Nephron progenitor cell (in vitro differentiated cells): ENCODE measurements at places on chromosomes 1 and 21.

DNA sequence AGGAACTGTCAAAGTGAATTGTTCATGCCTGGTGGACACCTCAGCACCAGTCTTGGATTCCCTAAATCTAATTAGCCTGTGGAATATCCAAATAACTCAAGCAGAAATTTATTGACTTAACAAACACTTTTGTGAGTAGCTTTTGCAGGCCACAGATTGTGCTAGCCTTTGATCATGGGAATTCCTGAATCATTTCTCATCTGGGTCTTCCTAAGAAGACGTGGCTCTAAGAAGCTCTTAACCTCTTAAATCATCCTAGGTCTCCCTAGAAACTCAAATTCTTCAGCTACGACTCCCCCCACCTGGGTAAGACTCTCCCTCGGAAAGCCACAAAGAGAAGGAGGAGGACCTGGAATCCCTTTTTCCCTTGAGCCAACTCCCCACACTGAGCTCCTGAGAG, 53.8 kb upstream of the PSEN2 start:
- H3K4me1 ChIP-seq: peaks cover 32% of the 10 kb centered on the region
- DNase-seq: no peak

DNA sequence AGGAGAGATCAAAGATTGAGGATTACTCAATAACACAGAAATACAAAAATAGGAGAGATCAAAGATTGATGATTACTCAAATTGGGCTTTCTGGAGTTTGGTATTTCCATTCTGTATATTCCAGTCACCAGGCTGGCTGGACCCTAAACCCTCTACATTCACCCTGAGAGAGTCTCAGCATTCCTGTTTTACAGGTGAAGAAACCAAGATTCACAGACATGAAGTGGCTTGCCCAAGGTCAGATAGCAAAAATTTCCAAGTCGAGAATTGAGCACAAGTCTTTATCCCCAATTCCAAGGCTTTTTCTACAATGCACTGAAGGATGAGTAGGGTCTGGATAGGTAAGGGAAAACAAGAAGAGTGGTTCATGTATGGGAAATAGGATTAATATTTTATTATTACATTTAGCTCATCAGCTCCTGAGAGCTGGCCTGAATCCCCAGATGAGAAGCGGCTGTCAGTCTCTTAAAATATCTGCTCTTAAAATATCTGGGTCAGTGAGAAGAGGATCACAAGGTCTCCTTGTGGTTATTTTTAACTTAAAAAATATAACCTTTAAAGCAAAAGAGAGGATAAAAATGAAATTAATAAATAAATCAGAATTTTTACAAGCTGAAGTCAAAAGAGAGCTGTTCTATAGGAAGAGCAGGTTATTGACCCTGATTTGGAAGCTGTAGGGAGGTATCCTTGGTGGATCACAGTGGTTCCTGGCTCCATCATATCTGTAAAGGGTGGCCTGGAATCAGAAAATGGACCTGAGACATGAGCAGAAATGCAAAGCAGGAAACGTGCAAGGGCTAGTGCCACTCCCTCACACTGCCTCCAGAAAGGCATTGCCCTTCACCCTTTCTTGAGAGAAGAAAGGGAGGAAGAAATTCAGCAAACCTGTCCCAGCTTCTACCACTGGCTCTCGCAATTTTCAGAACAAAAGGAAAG, 29.1 kb upstream of the SEC16B start:
- no peak overlapping the region for H3K27ac ChIP-seq
- H3K4me3 ChIP-seq: no peak overlapping the region
- H3K4me1 ChIP-seq: no peaks in the 10 kb centered on the region
- no peak for DNase-seq
- no peaks in the 10 kb centered on the region for H3K36me3 ChIP-seq
- peaks cover 9% of the 10 kb centered on the region for H3K27me3 ChIP-seq

- H3K4me3 ChIP-seq: no peak overlapping the region
- H3K27me3 ChIP-seq: peaks cover 3% of the 10 kb centered on the region
- H3K27ac ChIP-seq: no peak overlapping the region
- H3K4me1 ChIP-seq: no peaks in the 10 kb centered on the region
Measured at GRCh38 chr21:37792046-37792445, 124.2 kb downstream of the KCNJ6 start.

- no peak overlapping the region for H3K27ac ChIP-seq
- peaks cover 7% of the 10 kb centered on the region for H3K4me1 ChIP-seq
- DNase-seq: no peak
Measured at GRCh38 chr1:109716570-109717090, 4.6 kb downstream of the GSTM5 start.

- no peak overlapping the region for H3K4me3 ChIP-seq
- H3K36me3 ChIP-seq: no peaks in the 10 kb centered on the region
- peaks cover 17% of the 10 kb centered on the region for H3K27me3 ChIP-seq
- peaks cover 9% of the 10 kb centered on the region for H3K4me1 ChIP-seq
- no peak overlapping the region for H3K27ac ChIP-seq
Measured at GRCh38 chr1:53361541-53361961, 33.7 kb upstream of the LRP8 start.

- peaks cover 39% of the 10 kb centered on the region for H3K36me3 ChIP-seq
- no peak overlapping the region for H3K4me3 ChIP-seq
- no peaks in the 10 kb centered on the region for H3K27me3 ChIP-seq
- DNase-seq: no peak
Measured at GRCh38 chr1:20947409-20947808, 160.3 kb upstream of the HP1BP3 start.

DNA sequence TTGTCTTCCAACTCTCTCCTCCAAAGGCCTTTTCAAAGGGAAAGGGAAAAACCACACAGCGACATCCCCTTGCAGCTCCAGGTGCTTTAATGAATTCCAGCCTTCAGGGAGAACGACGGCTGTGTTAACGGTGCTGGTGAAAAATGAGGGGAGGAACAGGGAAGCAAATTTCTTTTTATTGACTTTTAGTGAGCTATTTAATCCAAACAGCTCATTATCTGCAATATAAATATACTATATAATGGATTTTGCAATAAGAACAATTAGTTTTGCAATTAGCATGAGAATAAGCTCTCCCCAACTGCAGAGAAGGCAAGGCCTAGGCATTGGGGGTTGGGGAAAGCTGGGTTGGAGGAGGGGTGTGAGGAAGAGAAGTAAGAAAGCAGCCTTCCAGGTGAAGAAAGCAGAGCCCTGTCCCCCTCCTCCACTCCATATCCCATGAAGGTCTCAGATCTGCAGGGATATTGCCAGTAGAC, 159.0 kb upstream of the ZC3H12A start:
- H3K27ac ChIP-seq: no peak overlapping the region
- H3K36me3 ChIP-seq: no peaks in the 10 kb centered on the region
- H3K4me3 ChIP-seq: no peak overlapping the region
- H3K27me3 ChIP-seq: peaks cover 69% of the 10 kb centered on the region
- H3K4me1 ChIP-seq: peaks cover 69% of the 10 kb centered on the region

- peak overlapping the region; percentile 96 for H3K27ac ChIP-seq
Measured at GRCh38 chr21:36749935-36750575, 51.1 kb downstream of the SIM2 start.

GRCh38 chr1:96978901-96979300, 257.3 kb downstream of the PTBP2 start:
- no peak overlapping the region for H3K27ac ChIP-seq
- DNase-seq: no peak
- peaks cover 5% of the 10 kb centered on the region for H3K4me1 ChIP-seq
- H3K36me3 ChIP-seq: no peaks in the 10 kb centered on the region
- H3K4me3 ChIP-seq: no peak overlapping the region
- H3K27me3 ChIP-seq: no peaks in the 10 kb centered on the region

DNA sequence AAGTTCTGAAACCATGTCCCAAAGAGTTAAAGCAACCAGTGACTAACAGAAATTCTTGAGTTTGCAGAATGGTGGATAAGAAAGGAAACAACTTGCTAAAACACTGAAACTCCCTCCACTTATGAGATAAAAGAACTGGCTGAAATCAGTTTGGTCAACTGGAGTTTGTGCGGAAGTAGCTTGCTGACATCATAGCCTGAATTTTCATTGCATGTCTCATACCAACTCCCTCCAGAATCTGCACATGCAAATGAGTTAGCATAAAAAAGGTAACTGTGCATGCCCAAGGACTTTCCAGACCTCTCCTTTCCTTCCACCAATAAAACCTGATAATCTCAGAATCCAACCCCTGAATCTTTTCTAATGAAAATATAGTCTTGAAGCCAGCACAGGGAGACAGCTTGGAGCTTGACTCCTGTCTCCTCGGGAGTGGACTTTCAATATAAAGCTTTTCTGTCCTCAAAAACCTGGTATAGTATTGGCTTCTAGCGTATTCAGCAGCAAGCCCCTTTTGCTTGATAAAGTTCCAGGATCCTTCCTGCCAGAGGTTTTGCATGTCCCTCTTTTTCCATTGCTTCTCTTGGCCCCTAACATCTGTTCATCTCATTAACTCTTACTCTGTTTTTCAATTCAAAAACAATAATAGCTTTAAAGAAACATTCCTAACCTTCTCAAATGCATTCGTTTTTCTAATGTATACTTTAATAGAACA, 785.8 kb upstream of the ADGRL4 start:
- peaks cover 25% of the 10 kb centered on the region for H3K4me1 ChIP-seq
- H3K4me3 ChIP-seq: no peak overlapping the region
- no peak overlapping the region for H3K27ac ChIP-seq
- DNase-seq: no peak
- no peaks in the 10 kb centered on the region for H3K36me3 ChIP-seq

GRCh38 chr1:45957684-45958083, 154.3 kb downstream of the MAST2 start:
- H3K4me1 ChIP-seq: peaks cover 28% of the 10 kb centered on the region
- no peak overlapping the region for H3K4me3 ChIP-seq
- no peaks in the 10 kb centered on the region for H3K27me3 ChIP-seq
- H3K36me3 ChIP-seq: peaks cover 38% of the 10 kb centered on the region

- H3K27me3 ChIP-seq: peaks cover 44% of the 10 kb centered on the region
- H3K4me3 ChIP-seq: no peak overlapping the region
- peak overlapping the region; percentile 6 for H3K27ac ChIP-seq
- no peak for DNase-seq
- peaks cover 21% of the 10 kb centered on the region for H3K4me1 ChIP-seq
Measured at GRCh38 chr1:17846341-17846740, 91.2 kb downstream of the ACTL8 start.

GRCh38 chr21:39518055-39518846, 66.5 kb downstream of the SH3BGR start:
- DNase-seq: peak; percentile 68
- H3K4me3 ChIP-seq: no peak overlapping the region
- H3K36me3 ChIP-seq: no peaks in the 10 kb centered on the region
- peaks cover 27% of the 10 kb centered on the region for H3K4me1 ChIP-seq

- no peak for DNase-seq
- H3K27ac ChIP-seq: no peak overlapping the region
- peaks cover 3% of the 10 kb centered on the region for H3K4me1 ChIP-seq
- peaks cover 10% of the 10 kb centered on the region for H3K36me3 ChIP-seq
Measured at GRCh38 chr1:40047769-40048168, 7.2 kb downstream of the CAP1 start.

DNA sequence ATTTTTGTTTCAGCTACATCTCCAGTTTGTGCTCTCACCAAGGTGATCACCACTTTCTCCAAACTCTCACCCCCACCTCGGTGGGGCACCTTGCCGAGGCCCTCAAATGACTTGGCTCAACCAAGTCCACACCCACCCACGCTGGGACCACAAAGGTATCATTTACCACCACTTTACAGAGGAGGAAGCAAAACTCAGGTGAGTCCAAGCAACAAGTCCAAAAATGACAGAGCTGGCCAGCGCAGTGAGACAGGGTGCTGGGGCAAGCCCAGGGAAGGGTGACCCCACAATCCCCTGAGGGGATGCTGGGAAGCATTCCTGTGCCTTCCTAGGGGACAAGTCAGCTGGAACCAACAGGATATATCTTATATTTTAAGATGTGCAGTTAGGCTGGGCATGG, 24.7 kb downstream of the SSBP3 start:
- H3K4me1 ChIP-seq: peaks cover 66% of the 10 kb centered on the region
- H3K36me3 ChIP-seq: peaks cover 56% of the 10 kb centered on the region
- no peak overlapping the region for H3K4me3 ChIP-seq
- no peak for DNase-seq

DNA sequence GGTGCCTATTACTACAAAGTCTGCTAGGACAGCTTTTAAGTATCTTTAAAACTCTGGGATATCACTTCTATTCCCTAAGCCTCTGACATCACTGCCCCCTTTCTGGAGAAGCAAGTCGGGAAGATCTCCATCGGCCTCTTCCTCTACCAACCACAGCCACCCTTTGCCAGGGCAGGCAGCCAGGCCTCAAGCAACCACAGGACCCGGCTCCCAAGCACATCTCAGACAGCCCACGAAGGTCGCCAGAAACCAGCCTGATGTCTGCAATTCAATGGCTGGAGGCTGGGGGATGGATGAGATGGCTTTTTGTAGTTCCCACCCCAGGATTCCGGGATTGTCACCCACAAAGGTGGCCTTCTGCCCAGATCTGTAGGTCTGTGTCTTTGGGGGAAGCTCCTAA, 70.7 kb downstream of the LGR6 start:
- DNase-seq: no peak
- no peaks in the 10 kb centered on the region for H3K4me1 ChIP-seq
- H3K27me3 ChIP-seq: peaks cover 21% of the 10 kb centered on the region
- H3K27ac ChIP-seq: no peak overlapping the region

- H3K27ac ChIP-seq: no peak overlapping the region
- DNase-seq: no peak
- H3K4me1 ChIP-seq: peaks cover 33% of the 10 kb centered on the region
- H3K27me3 ChIP-seq: no peaks in the 10 kb centered on the region
- no peaks in the 10 kb centered on the region for H3K36me3 ChIP-seq
Measured at GRCh38 chr21:46154155-46154954, 1.0 kb downstream of the FTCD start.

DNA sequence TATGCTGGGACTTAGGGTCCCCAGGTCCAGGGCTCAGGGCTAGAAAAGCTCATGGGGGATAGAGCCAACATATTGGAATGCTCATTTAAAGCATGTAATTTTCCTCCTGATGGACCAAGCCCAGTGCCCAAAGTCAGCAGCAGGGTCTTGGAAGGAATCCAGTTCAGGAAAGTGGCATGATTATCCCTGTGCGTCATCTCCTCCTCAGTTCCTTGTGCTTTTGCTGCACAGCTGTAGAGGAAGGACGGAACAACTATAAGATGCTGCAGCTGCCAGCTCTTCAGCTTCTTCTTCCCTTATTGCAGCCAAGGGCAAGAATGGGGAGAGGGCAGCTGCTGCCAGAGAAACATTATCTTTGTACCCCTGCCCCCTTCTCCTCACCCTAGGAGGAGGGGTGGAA, 58.4 kb downstream of the OVGP1 start:
- no peak overlapping the region for H3K27ac ChIP-seq
- no peaks in the 10 kb centered on the region for H3K36me3 ChIP-seq
- DNase-seq: no peak
- H3K27me3 ChIP-seq: peaks cover 4% of the 10 kb centered on the region

- H3K27ac ChIP-seq: no peak overlapping the region
- DNase-seq: no peak
Measured at GRCh38 chr21:44837537-44837936, 19.7 kb upstream of the SUMO3 start.

- no peak overlapping the region for H3K27ac ChIP-seq
- DNase-seq: no peak
- no peak overlapping the region for H3K4me3 ChIP-seq
Measured at GRCh38 chr1:181296180-181296579, 187.1 kb upstream of the CACNA1E start.

DNA sequence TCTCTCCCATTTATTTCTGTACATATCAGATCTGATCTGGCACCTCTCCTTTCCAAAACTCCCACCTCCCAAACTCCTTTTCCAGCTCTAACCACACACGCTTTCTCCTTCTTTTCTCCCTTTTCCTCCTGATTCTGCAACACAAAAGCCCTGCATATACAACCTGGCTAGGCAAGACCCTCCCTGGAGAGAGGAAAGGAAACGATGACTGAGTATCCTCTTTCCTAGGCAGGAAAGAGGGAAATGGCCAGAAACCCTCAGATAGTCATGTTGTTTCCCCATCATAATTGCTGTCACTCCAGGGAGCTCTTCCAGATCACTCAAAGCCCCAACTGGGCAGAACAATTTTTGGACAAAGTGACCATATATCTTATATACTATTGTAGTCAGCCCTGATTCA, 32.3 kb upstream of the PRELP start:
- peak overlapping the region; percentile 1 for H3K27ac ChIP-seq
- peaks cover 69% of the 10 kb centered on the region for H3K4me1 ChIP-seq
- no peak overlapping the region for H3K4me3 ChIP-seq
- DNase-seq: no peak
